ENCODE measurements at places on chromosomes 1 and 21.
A peak's percentile ranks its signal among the peaks of the same experiment; 100 is the strongest.

- no peak for DNase-seq
Observed at GRCh38 chr1:103341377-103341880, 184.1 kb upstream of the RNPC3 start.

DNA sequence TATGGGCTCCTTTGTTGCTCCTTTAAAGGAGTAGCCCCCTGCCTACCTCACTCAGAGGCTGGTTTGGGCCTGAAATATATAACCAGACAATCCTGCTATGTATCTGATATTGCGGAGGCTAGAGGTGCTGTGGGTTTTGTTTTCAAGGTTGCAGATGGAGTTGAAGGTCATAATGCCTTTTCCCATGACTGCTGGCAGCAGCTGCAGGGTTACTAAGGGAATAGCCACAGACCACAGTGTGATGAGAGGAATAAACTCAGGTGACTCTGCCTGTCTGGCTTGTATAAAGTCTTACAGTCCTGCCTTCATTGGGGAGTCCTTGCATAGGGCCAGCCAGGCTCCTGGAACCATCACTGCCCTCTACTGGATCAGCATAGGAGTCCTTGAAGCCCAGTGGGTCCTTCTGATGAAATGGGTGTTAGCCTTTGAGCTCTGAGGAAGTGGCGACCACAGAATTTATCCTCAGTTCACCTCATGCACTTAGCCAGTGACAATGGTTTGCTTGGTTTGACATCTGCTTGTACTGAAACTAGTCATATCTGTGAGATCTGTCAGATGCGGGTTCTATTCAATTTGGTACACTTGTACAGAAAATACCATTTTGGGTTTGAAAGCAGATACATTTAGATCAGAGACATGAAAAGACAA is 174.4 kb upstream of the HMCN1 start:
- DNase-seq, result peak; percentile 71

DNA sequence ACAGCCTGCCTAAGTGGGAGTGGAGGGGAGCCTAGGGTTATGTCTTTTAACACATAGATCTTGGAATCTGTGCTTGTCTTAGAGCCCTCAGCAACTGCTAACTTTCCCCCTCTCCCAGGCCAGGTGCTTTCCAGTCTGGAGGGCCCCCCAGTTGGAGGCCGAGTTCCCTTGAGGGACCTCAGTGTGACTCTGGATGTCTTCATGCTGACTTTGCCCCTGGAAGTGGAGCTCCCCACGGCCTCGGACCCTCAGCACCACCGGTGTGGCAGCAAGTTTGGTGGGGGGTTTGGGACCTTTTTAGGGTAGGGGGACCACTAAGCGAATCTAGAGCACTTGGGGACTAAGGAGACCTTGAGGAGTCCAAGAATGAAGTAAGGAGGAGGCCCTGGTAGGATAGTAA is 22.9 kb downstream of the HYI start:
- DNase-seq, result no peak

DNA sequence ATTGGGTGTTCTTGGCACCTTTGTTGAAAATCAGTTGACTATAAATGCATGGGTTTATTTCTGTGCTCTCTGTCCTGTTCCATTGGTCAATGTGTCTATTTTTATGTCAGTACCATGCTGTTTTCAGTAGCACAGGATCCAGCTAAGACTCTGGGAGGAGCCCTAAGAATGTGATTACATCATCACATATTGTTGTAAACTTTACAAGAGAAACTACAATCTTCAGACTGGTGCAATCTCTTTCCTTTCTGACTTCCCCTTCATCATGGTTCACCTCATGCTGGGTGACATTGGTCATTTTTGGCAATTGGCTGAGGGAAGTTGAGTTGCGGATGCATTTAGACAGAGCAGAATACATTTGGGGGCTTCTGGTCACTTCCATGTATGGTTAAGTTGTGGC is 88.4 kb downstream of the C21orf91 start:
- peak; percentile 15 for DNase-seq

- no peak for DNase-seq
Observed at GRCh38 chr1:241606544-241606943, 33.6 kb downstream of the CHML start.

DNA sequence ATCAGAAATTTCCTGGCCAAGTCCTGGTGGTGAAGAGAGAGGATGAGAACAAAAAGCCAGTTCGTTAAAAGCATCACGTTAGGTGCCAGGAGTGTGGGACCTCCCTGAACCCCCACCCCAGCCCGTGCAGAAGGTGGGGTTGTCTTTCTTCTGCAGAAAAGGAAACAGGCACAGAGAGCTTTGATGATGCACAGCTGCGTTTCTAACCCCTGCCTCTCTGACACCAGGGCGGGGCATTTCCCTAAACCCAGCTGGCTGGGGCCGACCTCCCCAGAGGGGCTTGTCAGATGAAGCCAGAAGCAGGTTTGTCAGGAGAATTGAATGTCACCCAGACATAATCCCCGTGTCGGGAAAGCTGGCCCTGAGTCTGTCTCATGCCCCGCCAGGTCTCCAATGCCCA is 189.3 kb upstream of the EDN2 start:
- DNase-seq, result peak; percentile 58

DNA sequence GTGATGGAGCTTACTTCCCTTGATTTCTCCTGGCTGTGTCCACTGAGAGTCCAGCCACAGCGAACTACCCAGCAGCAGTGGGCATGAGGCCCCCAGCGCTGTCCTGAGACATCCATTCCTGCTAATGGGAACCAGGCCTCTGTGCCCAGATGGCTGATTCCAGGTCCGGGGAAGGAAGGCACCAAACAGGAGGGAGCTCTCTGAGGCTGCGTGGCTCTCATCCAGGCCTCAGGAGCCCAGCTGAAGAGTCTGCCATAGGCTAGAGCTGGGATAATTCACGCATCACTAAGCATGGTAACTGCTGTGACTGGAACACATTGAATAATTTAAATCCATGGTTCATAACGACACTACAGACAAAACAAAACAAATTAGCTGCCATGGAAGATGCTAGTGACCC is 24.7 kb upstream of the LRRC47 start:
- DNase-seq, result no peak

DNA sequence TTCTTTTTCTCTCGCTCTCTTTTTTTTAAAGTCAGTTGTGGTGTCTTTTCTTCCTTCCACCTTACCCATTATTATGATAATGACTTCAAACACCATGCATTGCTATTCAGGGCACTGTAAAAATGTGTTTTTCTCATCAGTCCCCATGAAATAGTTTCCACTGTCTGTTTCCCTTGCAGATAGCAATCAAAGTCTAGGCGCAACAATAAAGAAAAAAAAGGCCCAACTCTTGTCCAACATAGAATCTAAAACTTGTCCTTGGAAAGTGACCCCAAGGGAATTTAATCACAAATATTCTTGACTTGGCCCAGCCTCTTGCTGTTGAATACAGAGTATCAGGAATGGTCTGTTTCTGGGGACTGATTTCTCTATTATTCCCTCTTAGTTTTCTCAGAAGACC is 382.5 kb downstream of the PLPP3 start:
- no peak for DNase-seq

GRCh38 chr1:99650773-99651437 is 5.0 kb downstream of the PALMD start:
- no peak for DNase-seq

GRCh38 chr1:21539933-21540332 is 30.7 kb downstream of the ALPL start:
- DNase-seq, result no peak
